ENCODE measurements at places on chromosomes 12 and 14. TPM values are rescaled to one million over a fixed set of nuclear protein-coding genes. Genes with fewer than 3 reads are reported as not detected.

BDKRB2 gene
- total RNA-seq, result 34.6 TPM

ALX1 gene
- total RNA-seq, result 4.2 TPM

DNA sequence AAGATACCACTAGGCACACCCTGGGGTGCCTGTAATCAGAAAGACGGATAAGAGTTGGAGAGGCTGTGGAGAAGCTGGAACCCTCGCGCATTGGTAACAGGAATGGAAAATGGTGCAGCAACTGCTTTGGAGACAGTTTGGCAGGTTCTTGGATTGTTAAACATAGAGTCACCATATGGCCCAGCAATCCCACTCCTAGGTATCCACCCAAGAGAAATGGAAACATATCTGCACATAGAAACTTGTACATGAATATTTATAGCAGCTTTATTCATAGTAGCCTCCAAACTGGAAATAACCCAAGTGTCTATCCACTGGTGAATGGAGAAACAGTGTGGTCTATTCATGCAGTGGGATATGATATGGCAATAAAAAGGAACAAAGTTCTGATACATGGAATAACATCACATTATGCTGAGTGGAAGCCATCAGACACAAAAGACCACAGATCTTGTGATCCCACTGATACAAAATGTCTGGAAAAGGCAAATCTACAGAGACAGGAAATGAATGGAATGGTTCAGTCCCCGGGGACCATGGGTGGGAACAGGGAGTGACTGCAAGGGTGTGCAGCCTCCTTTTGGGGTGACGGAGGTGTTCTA is 45.4 kb downstream of the JAG2 start:
- no peak for DNase-seq

DNA sequence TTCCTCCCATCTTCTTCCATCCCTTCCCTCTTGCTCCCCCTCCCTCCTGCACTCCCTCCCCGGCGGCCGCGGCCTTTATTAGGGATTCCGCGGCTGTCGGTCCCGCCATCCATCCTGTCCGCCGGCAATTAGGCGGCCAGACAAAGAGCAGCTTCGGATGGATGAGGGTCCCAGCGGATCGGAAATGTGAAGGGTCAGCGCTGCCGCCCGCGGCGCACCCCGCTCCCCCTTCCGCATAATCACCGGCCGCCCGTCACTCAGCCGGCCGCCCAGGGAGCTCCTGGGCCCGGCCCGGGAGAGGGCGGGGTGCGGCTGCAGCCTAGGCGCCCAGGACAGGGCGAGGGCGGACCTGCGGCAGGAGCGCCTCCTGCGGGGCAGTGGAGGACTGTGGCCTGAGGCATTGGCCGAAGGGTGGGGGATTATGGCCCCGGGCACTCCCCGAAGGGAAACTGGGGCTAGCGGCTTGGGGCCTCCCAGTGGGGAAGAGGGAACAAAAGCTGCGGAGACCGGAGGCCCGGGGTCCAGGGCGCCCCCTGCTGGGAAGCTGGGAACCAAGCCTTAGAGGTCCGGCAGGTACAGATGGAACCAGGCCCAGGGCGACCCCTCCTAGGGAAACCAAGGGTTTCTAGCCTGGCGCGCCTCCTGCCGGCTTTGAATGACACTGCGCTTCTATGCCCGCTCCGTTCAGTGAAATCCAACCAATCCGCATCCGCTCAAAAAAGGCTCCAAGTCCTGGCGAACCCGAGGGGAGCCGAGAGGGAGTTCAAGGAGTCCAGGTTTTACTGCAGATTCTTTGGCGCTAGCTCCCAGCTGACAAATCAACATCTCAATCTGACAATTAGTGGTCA is 4.4 kb upstream of the DNAJC22 start:
- peak; percentile 68 for DNase-seq

DNA sequence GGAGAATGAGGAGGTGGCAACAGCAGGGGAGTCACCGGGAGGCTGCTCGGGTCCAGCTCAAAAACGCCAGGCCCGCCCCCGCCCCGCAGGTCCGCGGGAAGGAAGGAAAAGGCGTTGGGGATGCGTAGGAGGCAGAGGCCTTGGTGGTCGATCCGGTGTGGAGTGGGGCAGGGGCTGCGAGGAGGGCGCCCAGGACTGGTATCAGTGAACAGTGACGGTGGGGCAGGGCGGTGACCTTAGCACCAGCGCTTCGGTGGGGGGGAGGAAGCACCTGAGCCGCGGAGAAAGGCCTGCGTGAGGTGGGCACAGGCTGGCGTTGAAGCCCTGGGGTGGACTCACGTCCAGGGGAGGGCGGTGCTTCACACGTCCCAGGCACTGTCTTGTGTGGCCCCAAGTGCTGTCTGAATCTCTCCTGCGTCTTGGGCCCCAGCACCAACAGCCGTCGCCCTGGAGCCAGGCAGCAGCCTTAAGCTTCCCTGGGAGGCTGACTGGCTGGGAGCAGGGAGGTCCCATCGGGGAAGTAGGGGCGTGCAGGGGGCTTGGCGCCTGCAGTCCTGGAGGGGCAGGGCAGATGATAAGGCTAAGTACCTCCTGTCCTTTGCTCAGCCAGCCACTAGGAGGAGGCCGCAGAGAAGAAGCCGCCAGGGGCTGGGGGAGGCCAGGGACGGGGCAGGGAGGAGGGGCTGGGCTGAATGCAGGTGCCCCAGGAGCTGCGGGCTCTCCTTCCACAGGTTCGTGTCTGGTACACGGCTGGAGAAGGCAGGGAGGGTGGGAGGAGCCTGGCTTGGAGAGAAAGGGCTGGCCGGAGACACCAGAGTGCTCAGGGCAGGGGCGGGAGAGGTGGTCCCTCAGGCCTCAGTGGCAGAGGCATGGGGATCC is 26.5 kb downstream of the ZBTB42 start:
- peak; percentile 40 for DNase-seq

GRCh38 chr14:99242816-99243721 is 28.9 kb downstream of the BCL11B start:
- no peak for DNase-seq

GRCh38 chr12:67710582-67710981 is 62.0 kb downstream of the DYRK2 start:
- DNase-seq, result no peak

ACSM4 gene
- not detected for total RNA-seq

TAS2R43 gene
- not detected for total RNA-seq

DNA sequence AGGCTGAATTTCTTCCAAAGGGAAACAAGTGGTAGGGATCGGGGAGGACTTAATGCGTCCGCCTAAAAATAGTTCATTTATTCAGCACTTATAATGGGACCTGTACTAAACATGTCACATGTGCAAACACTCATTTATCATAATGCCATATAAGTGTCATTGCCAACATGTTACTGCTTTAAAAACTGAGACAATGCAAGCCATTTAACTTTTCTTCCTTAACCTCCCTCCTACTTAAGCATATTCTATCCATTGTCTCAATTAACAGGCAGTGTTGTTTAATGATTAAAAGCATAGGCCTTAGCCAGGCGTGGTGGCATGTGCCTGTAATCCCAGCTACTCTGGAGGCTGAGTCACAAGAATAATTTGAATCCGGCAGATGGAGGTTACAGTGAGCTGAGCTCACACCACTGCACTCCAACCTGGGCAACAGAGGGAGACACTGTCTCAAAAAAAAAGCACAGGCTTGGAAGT is 13.5 kb upstream of the SCFD1 start:
- no peak for DNase-seq

DNA sequence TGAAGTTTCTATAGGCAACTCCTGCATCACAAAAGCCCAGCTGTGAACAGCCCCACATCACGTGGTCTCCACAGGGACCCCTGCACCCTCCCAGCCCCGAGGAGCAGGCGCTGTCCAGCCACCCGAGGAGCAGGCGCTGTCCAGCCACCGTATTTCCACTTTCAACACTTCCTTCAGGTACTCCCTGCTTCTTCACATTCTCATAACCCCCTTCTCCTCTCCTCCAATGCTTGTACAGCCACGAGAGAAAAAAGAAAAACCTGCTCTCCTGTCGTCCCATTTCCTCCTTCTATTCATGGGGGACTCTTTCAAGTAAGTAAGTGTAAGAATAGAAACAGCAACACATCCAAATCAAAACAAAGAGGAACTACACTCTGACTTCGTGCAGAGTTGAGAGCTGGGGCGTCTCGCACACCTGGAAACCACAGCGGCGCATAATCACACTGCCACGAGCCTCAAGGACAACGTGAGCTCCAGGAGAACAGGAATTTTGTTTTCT is 11.9 kb downstream of the CDC42BPB start:
- DNase-seq, result no peak

- no peak for DNase-seq
Observed at GRCh38 chr14:32770422-32770821, 168.3 kb upstream of the NPAS3 start.

CLEC4D gene
- total RNA-seq, result not detected

FGF23 gene
- not detected for total RNA-seq

GRCh38 chr14:94368956-94369355 is 19.4 kb downstream of the SERPINA1 start:
- no peak for DNase-seq

TMCC3 gene
- 12.4 TPM for total RNA-seq

RTN1 gene
- 0.26 TPM for total RNA-seq

DNA sequence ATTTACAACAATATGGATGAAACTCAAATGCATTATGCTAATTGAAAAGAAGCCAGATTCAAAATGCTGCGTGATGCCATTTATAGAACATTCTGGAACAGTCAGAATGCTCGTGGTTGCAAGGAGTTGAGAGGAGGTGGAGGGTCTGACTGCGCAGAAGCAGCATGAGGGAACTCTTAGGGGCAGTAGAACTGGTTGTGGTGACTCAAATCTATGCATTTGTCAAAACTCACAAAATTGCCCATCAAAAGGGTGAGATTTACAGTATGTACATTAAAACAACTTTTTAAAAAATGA is 113.7 kb upstream of the PDZRN4 start:
- no peak for DNase-seq

DNA sequence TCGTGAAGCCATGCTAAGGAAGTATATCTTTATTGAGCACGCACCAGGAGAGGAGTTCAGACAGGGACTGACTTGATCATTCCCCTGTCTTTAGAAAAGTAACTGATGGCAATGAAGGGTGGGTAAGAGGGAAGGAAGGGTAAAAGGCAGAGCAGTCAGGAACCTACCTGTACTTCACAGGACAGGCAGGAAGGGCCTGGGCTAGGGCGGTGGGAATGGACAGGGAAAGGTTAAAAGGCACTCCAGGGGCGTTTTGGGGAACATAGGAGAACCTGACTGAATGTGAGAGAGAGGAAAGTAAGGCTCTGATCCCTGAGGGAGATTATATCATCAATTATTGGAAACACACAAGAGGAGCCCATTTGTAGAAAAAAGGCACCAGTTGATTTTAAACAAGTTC is 3.9 kb downstream of the SLC35E3 start:
- DNase-seq, result no peak

DNA sequence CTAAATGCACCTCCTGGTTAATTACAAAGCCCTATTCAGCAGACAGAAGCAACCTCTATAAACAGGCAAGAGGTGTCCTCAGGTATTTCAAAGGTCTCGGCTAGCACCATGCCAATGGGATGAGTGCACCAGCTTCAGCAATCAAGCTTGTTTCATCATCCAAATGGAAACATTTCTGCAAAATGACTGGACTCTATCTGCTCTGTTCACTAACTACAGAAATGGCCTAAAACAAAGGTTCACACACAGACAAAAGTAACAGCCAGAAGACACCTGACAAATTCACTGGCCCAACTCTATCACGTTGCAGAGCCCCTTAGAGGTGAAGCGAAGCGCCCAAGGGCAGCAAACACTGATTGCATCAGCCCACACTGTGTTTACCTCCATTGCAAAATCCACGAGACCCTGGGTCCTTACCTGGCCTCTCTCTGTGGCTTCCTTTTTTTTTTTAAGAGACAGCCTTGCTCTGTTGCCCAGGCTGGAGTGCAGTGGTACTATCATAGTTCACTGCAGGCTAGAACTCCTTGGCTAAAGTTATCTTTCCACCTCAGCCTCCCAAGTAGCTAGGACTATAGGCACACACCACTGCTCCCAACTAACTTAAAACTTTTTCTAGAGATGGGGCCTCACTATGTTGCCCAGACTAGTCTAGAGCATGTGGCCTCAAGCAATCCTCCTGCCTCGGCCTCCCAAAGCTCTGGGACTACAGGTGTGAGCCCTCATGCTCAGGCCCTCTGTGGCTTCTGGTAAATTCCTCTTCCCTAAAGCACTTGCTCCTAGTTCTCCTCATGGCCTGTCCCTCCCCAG is 8.5 kb upstream of the SYNE3 start:
- no peak for DNase-seq

DNA sequence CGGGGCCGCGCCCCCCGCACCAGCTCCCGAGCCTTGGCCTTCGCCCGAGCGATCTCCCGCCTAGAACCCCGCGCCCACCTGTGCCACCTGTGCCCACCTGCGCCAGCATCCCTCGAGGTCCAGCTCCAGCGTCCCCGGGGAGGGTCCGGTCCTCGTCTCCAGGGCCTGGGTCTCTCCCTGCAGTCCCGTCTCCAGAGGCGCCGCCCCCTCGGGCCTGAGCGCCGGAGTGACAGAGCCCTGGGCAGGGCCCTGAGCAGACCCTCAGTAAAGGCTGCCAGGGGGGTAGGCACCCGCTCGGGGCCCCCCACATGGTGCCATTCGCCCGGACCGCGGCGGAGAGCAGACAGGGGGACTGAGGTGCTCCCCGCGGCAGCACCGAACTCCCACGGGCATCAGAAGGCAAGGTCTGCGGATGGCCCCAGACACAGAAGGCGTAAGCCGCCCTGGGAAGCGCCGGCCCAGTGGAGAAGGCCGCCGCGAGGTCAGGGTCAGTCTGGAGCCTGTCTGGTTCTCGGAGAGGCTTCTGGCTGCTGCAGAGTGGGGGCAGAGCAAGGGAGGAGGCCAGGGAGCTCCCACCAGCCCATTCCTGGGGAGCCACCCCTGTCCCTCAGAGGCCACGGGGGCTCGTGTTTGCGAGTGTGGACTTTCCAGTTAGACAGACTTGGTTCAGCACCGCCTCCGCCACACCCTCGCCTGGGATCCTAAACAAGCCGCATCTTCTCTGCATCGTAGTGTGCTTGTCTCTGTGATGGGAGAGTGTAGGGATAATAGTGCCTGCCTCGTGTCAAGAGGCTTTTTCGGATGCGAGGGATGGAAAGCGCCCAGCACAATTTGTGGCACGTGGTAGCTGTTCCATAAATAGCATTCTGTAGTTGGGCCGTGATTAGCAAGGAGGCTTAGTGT is 1.1 kb upstream of the PPP1R13B start:
- DNase-seq, result peak; percentile 43
